ENCODE measurements at places on chromosomes 4 and X. TPM values are rescaled to one million over a fixed set of nuclear protein-coding genes. Genes with fewer than 3 reads are reported as not detected.
A peak's percentile ranks its signal among the peaks of the same experiment; 100 is the strongest.

- H3K27ac ChIP-seq: no peak overlapping the region
- no peaks in the 10 kb centered on the region for H3K36me3 ChIP-seq
- H3K4me1 ChIP-seq: no peaks in the 10 kb centered on the region
- H3K4me3 ChIP-seq: no peak overlapping the region
- no peaks in the 10 kb centered on the region for H3K27me3 ChIP-seq
- DNase-seq: peak; percentile 42
Measured at GRCh38 chr4:5447755-5448154, 260.6 kb downstream of the EVC2 start.

DNA sequence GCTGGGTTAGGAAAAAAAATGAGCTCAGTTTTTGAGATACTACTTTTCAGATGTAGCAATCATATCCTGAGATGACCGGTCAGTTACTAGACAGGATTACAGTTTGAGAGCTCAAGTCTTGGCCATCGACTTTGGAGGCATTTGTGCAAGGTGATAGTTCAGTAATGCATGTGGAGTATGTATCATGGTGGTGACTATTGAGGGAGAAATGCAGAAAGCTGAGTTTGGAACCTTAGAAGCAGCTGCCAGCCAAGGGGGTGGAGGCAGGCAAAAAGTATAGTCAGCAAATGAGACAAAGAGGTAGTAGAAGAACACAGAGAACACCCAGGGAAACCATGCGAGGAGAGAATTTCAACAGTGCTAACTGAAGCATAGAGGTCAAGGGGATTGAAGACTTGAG lies 48.7 kb upstream of the SLC4A4 start:
- H3K27me3 ChIP-seq: no peaks in the 10 kb centered on the region
- no peaks in the 10 kb centered on the region for H3K4me1 ChIP-seq
- no peak overlapping the region for H3K4me3 ChIP-seq
- no peaks in the 10 kb centered on the region for H3K36me3 ChIP-seq
- DNase-seq: no peak
- no peak overlapping the region for H3K27ac ChIP-seq

Gene INPP4B
- total RNA-seq: 21.1 TPM

DNA sequence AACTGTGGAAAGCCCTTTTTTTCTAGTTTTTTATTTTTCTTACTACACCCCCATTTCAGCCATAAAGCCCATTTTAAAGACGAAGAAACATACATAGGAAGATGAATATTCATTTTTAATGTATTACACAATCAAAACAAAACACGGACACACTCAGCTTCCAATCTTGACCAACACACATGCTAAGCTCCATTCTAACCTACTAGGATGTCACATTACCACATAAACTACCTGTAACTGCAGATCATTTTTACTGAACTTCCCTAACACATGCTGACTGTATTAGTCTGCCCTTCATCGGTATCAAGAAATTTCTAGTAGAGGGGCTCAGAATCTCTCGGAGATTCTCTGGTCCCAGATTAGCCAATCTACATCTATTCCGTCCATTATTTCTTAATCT lies 1.8 kb downstream of the CCNI start:
- H3K4me1 ChIP-seq: peaks cover 56% of the 10 kb centered on the region
- peak overlapping the region; percentile 88 for H3K4me3 ChIP-seq
- DNase-seq: no peak
- peak overlapping the region; percentile 100 for H3K27ac ChIP-seq

DNA sequence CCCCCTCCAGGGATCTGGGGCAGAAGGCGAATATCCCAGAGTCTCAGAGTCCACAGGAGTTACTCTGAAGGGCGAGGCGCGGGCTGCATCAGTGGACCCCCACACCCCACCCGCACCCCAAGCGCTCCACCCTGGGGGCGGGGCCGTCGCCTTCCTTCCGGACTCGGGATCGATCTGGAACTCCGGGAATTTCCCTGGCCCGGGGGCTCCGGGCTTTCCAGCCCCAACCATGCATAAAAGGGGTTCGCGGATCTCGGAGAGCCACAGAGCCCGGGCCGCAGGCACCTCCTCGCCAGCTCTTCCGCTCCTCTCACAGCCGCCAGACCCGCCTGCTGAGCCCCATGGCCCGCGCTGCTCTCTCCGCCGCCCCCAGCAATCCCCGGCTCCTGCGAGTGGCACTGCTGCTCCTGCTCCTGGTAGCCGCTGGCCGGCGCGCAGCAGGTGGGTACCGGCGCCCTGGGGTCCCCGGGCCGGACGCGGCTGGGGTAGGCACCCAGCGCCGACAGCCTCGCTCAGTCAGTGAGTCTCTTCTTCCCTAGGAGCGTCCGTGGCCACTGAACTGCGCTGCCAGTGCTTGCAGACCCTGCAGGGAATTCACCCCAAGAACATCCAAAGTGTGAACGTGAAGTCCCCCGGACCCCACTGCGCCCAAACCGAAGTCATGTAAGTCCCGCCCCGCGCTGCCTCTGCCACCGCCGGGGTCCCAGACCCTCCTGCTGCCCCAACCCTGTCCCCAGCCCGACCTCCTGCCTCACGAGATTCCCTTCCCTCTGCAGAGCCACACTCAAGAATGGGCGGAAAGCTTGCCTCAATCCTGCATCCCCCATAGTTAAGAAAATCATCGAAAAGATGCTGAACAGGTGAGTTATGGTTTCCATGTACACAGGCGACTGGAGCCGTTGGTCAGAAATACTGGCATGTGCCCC lies at the start of gene CXCL1:
TSS of gene CXCL1 (plus strand) at position 264 of the 926 bp plus-strand sequence. CDS start at position 342, 78 bp downstream.
- H3K4me1 ChIP-seq: peaks cover 17% of the 10 kb centered on the region
- no peak for DNase-seq
- H3K36me3 ChIP-seq: no peaks in the 10 kb centered on the region
- H3K27me3 ChIP-seq: no peaks in the 10 kb centered on the region
- H3K27ac ChIP-seq: peak within 1 kb of the TSS; percentile 83

Gene TSPAN6
- 19.6 TPM for total RNA-seq

- no peaks in the 10 kb centered on the region for H3K4me1 ChIP-seq
- H3K36me3 ChIP-seq: no peaks in the 10 kb centered on the region
- no peak overlapping the region for H3K4me3 ChIP-seq
- no peaks in the 10 kb centered on the region for H3K27me3 ChIP-seq
Measured at GRCh38 chr4:37852376-37852775, 25.9 kb downstream of the PGM2 start.

DNA sequence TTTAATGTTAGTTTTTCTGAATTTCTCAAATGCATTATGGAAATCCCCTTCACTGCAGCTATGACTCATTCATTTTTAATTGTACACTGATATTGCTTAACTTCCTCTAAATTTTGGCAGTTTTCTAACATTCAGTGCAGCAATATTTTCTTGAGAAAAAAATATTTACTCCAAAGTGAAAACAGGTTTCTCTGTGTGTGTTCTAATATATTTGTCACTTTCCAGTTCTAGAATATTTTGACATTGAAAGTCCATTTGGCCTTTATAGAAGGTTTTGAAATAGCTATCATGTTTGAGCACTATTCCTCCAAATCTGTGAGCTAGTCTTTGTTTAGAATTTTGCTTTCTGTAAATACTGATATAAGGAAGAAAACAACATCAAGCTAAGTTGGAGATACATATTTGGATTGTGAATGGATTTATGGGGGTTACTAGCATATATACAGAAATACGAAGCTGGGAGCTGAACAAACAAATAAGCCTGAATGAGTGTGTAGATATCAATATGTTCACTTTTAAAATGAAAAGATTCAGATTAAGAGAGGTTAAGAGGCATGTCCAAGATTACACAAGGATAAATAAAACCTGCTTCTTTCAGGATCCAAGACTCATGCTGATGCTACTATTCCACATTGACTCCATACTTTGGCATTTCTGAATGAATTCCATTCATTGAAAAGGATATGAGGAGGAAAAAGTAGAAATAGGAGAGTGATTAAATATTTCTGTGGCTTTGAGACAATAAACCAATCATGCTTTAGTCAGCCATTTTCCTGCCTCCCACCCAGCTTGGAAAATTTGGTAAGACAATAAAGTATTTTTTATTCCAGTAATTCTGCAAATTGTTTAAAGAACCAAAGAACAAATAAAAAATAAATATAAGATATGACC lies 57.3 kb upstream of the SLIT2 start:
- no peaks in the 10 kb centered on the region for H3K36me3 ChIP-seq
- DNase-seq: no peak
- no peak overlapping the region for H3K27ac ChIP-seq
- no peak overlapping the region for H3K4me3 ChIP-seq
- peaks cover 20% of the 10 kb centered on the region for H3K4me1 ChIP-seq

- H3K27me3 ChIP-seq: no peaks in the 10 kb centered on the region
- no peak overlapping the region for H3K27ac ChIP-seq
- H3K36me3 ChIP-seq: no peaks in the 10 kb centered on the region
- DNase-seq: no peak
Measured at GRCh38 chr4:125276811-125277210, 37.9 kb upstream of the FAT4 start.

GRCh38 chr4:1176398-1177273 lies 4.3 kb upstream of the SPON2 start:
- H3K27ac ChIP-seq: peak overlapping the region; percentile 80
- no peaks in the 10 kb centered on the region for H3K27me3 ChIP-seq
- no peak overlapping the region for H3K4me3 ChIP-seq
- H3K4me1 ChIP-seq: peaks cover 57% of the 10 kb centered on the region

Gene KDM6A
- 44.2 TPM for total RNA-seq

DNA sequence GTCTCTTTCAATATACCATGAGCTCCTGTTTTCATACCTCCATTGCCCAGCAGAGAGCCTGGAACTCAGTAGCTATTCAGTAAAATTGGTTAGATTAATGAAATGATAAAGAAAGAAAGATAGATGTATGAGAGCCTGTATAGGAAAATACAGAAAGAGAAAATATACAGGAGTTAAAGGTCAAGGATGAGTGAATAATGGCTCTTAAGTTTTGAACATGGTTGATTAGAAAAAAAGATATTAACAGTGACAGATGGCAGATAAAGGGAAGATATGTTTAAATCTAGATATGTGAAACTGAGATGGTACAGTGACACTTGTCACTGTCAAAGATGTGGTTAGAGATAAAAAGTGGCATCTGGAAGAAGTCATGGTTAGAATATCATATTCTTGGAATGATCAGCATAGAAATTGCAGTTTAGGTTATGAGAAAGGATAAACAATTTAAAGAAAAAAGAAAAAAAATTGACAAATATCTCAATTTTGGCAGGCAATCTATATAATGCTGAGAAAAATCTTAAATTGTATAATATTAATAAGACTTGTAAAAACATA lies 179.2 kb downstream of the TBCK start:
- H3K36me3 ChIP-seq: peaks cover 6% of the 10 kb centered on the region
- H3K27me3 ChIP-seq: no peaks in the 10 kb centered on the region
- no peak for DNase-seq
- no peak overlapping the region for H3K27ac ChIP-seq
- no peaks in the 10 kb centered on the region for H3K4me1 ChIP-seq

DNA sequence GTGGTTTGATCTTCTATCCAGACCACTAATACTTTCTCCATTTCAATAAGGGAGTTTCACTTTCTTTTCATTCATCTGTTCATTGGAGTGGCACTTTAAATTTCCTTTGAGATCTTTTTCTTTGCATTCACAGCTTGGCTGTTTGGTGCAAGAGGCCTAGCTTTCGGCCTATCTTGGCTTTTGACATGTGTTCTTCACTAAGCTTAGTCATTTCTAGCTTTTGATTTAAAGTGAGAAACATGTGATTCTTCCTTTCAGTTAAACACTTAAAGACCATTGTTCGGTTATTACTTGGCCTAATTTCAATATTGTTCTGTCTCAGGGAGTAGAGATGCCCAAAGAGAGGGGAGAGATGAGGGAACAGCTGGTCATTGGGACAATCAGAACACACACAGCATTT lies 24.3 kb downstream of the CXCL13 start:
- DNase-seq: no peak
- no peak overlapping the region for H3K4me3 ChIP-seq
- H3K4me1 ChIP-seq: no peaks in the 10 kb centered on the region
- H3K27me3 ChIP-seq: no peaks in the 10 kb centered on the region
- H3K36me3 ChIP-seq: no peaks in the 10 kb centered on the region
- no peak overlapping the region for H3K27ac ChIP-seq

Gene FGB
- total RNA-seq: not detected

Gene AFAP1
- total RNA-seq: 20.4 TPM

GRCh38 chr4:7722766-7723387 lies 216.8 kb downstream of the AFAP1 start:
- DNase-seq: no peak
- no peak overlapping the region for H3K4me3 ChIP-seq
- no peaks in the 10 kb centered on the region for H3K36me3 ChIP-seq
- no peaks in the 10 kb centered on the region for H3K4me1 ChIP-seq
- H3K27ac ChIP-seq: no peak overlapping the region

DNA sequence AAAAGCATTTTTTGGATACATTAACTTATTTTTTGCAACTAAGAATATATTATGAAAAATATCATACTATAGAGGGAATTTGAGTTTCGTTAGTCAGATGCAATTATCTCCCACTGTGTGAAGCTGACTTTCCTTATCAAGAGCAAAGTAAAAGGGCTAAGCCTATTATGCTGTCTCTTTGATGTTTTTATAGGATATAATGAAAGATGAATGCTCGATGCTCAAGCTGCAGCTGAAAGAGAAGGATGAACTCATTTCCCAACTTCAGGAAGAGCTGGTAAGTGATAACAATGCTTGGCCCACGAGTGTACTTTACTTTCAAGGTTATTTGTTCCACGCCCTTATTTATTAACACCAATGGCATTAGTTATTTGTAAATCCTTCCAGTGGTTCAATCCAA lies 688.4 kb downstream of the CCSER1 start:
- no peak overlapping the region for H3K27ac ChIP-seq
- no peak overlapping the region for H3K4me3 ChIP-seq
- no peaks in the 10 kb centered on the region for H3K4me1 ChIP-seq
- H3K36me3 ChIP-seq: no peaks in the 10 kb centered on the region
- H3K27me3 ChIP-seq: no peaks in the 10 kb centered on the region
- no peak for DNase-seq

GRCh38 chr4:91840359-91840758 lies 463.4 kb upstream of the GRID2 start:
- no peak overlapping the region for H3K27ac ChIP-seq
- H3K27me3 ChIP-seq: no peaks in the 10 kb centered on the region
- H3K36me3 ChIP-seq: no peaks in the 10 kb centered on the region

DNA sequence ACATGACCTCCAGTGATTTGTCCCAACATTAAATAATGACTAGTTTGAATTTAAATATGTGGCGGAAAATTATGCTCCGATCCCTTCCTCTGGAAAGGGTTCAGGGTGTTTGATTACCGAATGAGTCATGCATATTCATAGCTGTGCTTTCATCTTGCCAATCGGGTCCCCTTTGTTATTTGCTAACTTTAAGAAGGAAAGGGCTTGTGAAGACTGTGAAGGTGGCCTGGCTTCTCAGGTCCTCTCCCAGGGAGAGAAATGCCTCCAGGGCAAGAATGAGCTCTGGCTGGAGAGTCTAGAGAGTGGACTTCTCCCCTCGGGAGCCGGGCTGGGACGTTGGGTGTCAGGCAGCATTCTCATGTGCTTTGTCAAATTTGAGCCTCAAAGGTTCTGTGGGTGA lies 155.5 kb upstream of the PSAPL1 start:
- no peak overlapping the region for H3K27ac ChIP-seq
- no peak for DNase-seq
- H3K4me3 ChIP-seq: no peak overlapping the region

Gene MAGEA2
- total RNA-seq: not detected
